ENCODE measurements at places on chromosomes 12 and 14.

- DNase-seq = no peak
Observed at GRCh38 chr12:64506955-64507354, 55.0 kb downstream of the TBK1 start.

GRCh38 chr12:20489645-20490044 lies 121.3 kb downstream of the PDE3A start:
- DNase-seq = no peak

DNA sequence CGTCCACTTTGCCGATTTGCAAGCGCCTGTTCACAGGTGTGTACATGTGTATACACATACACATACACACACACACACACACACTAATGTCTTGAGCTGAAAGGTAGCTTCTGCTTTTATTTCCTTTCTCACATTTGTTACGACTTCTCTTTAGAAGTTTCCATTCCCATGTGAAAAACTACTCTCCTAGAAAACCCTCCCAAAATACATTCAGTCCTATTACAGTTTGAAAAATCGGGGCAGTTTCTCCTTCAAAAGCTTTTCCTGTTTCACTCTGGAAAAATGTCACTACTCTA lies 3.9 kb downstream of the BLTP3B start:
- no peak for DNase-seq

DNA sequence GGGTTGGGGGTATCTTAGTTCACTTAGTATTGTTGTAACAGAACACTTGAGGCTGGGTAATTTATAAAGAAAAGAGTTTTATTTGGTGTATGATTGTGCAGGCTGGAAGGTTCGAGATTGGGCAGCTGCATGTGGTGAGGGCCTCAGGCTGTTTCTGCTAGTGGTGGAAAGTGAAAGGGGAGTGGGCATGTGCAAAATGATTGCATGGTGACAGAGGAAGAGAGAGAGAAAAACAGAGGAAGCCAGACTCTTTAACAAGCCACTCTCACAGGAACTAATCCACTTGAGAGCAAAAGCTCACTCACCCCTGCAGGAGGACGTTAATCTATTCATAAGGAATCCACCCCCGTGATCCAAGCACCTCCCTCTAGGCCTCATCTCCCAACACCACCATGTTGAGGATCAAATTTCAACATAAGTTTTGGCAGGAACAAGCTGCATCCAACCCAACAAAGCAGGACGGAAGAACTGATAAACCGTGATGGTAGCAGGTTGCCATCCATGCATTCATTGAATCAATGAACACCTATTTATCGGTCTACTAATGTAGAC lies 165.0 kb upstream of the GZMB start:
- DNase-seq = peak; percentile 58

- no peak for DNase-seq
Observed at GRCh38 chr12:32309811-32310736, 89.3 kb upstream of the FGD4 start.

DNA sequence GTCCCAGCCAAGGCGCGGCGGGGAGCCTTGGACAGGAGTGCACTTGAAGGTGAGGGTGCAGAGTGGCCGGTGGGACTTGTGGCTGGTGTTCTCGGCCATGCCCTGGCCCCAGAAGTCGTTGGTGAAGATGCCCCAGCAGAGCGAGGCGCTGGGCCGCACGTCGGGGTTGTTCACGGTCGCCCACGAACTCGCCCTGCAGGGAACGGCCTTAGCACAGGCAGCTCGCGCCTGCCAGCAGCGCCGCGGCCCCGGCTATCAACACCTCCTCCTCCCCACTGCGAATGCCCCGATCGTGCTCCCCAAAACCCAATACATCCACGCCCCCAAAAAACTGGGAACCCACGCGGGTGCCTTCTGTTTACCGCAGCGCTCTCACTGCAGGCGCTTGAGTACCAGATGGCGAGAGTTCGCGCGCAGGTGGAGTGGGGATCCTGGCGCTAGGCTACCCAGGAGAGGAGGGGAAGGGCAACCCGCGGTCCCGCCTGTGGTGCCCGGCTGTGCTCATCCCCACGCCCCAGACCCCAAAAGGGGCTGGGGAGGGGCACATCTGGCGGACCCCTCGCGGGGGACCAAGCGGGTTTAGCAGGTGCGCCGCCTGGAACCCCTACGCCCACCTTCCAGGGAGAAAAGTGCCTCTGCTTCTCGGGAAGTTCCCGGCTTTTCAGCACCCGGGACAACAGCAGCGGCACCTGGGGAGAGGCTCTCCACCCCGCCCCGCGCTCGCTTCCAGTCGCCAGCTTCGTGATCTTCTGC lies 386.3 kb upstream of the TMTC1 start:
- no peak for DNase-seq

- DNase-seq = no peak
Observed at GRCh38 chr12:11958221-11959091, 112.3 kb upstream of the BCL2L14 start.

GRCh38 chr14:75361751-75362433 lies 65.9 kb upstream of the JDP2 start:
- DNase-seq = no peak

DNA sequence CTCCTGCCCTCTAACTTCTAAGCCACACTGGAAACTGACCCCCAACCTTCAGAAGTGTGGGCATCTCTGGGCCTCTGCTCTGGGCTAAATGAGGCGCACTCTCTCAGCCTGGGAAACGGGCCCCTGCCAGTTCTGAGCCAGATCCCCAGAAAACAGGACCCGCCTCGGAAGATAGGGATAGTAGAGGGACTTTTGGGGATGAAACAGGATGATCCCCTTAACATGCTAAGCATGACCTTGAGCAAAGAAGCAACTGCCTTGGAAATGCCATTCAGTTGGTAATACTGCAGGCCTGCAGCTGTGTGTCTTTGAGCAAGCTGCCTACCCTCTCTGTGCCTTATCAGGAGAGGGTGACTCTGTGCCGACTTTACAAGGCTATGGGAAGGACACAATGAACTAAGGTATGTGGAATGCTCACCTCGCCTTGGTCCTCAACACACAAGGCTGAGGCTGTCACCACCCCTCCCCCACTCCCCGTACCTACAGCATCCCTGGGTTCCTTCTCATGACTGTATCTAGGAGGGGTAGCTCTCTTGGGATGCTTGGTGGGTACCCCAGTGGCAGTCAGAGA lies 54.0 kb downstream of the NCOR2 start:
- no peak for DNase-seq

- no peak for DNase-seq
Observed at GRCh38 chr12:74415633-74416032, 122.0 kb upstream of the ATXN7L3B start.

- no peak for DNase-seq
Observed at GRCh38 chr12:112107306-112108201, 1.0 kb downstream of the NAA25 start.

- DNase-seq = no peak
Observed at GRCh38 chr14:99148131-99148530, 123.9 kb downstream of the BCL11B start.

DNA sequence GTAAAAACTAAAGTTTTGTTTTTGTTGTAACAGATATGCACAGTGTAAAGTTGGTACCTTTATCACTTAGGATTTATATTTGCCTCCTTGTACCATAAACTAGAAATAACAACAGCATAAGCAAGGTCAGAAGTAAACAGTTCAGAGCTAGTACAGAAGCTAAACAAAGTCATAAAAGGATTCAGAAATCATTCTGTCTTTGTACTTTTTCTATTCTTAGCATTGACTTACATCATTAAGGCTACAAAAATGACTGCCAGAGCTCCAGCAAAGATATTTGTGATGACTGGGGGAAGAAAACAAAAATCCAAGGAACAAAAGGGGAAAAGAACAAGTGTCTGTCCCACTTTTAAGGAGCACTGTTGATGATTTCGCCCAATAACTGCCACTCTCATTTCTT lies 347.2 kb downstream of the CCDC91 start:
- no peak for DNase-seq

- DNase-seq = no peak
Observed at GRCh38 chr12:1348606-1349005, 245.8 kb downstream of the FBXL14 start.

- DNase-seq = no peak
Observed at GRCh38 chr12:32566663-32567295, 112.3 kb upstream of the DNM1L start.

DNA sequence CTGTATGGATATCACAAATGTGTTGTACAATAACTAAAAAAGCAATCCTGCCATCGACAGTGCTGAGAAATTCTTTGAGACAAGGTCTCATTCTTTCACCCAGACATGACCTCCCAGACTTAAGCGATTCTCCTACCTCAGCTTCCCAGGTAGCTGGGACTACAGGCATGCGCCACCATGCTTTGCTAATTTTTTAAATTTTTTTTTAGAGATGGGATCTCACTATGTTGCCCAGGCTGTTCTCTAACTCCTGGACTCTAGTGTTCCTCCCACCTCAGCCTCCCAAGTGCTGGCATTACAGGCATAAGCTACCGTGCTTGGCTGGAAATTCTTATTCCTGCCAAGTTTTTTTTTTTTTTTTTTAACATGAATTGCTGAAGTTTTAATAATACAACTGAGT lies 16.5 kb upstream of the NOXRED1 start:
- no peak for DNase-seq

- DNase-seq = no peak
Observed at GRCh38 chr12:8951744-8952143, 2.3 kb upstream of the M6PR start.

GRCh38 chr12:24906141-24906540 lies 42.8 kb downstream of the BCAT1 start:
- DNase-seq = no peak

DNA sequence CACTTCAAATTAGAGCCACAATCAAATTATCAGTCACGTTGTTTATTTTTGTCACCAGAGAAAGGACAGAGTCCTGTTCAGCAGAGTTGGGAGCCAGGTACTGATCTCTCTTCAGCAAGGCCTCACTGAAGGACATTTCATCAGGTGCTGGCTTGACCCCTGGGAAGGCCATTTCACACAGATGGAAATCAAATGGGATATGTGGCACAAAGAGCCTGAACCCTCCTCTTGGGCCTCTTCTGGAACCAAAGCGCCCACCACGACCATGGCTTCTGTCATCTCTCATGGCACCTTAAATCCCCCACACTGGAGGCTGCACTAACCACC lies 121.5 kb downstream of the PTCSC3 start:
- no peak for DNase-seq

- no peak for DNase-seq
Observed at GRCh38 chr14:44804391-44804790, 157.4 kb downstream of the KLHL28 start.

All from NCI-H2029 treated with DMSO at 0.1 percent for 48 hours (cell line).